ENCODE measurements at places on chromosomes 2 and 18.

GRCh38 chr2:160282063-160282580 is 82.0 kb upstream of the ITGB6 start:
- DNase-seq = no peak

DNA sequence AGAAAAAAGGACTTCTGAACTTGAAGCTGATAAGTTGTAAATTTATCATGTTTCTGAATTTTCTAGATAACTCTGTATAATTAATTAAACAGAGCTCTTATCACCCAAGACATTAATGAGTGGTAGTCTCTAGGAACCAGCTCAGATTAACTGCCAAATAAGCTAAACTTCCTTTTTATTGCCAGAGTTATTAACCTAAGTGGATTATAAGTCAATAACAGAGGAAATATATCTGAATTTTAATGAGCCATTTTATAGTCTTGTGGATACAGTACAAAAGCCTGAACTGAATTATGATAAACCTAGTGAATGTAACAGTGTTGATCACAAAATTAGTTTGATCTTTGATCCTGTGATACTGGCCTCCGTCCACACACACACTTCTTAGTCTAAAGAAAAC is 111.5 kb downstream of the COMMD1 start:
- no peak for DNase-seq

- DNase-seq = no peak
Observed at GRCh38 chr18:9431296-9431695, 44.0 kb upstream of the RALBP1 start.

DNA sequence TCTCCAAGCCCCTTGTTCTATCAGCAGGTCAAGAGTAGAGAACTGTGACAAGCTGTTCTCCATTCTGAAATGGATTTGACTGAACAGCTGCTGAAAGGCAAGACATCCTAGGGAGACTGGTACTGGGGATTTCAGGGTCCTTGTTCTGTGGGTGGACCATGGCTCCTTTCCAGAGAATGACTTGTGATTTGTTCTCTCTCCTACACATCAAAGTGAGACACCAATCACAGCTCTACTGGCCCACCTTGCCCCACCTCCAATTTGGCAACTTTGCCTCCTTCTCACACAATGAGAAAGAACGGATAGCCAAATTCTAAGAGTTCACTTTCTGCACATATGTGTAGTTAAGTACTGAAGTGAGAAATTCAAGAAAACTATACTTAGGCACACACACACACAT is 67.4 kb downstream of the BCL11A start:
- DNase-seq = no peak

- no peak for DNase-seq
Observed at GRCh38 chr2:97997784-97998392, 2.1 kb upstream of the TMEM131 start.

- no peak for DNase-seq
Observed at GRCh38 chr2:5519286-5519685, 172.9 kb upstream of the SOX11 start.

GRCh38 chr2:7612969-7613368 is 695.8 kb downstream of the RNF144A start:
- DNase-seq = no peak

DNA sequence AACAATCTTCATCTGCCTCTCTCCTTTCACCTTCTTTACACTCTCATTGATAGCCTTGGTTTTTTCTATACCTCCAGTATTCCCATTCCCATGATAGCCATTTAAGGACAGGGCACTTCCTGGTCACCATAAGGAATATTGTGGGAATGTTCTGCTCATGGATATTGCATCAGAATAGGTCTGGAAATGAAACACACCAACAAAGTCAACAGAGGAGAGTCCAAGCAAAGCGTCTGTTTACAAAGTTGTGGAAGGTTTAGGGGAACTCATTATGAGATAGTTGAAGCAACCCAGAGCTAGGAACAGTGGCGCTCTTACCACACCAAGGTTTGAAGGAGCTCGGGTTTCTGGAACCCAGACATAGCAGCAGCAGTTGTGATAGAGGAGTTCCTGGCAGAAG is 150.3 kb upstream of the TNP1 start:
- no peak for DNase-seq

DNA sequence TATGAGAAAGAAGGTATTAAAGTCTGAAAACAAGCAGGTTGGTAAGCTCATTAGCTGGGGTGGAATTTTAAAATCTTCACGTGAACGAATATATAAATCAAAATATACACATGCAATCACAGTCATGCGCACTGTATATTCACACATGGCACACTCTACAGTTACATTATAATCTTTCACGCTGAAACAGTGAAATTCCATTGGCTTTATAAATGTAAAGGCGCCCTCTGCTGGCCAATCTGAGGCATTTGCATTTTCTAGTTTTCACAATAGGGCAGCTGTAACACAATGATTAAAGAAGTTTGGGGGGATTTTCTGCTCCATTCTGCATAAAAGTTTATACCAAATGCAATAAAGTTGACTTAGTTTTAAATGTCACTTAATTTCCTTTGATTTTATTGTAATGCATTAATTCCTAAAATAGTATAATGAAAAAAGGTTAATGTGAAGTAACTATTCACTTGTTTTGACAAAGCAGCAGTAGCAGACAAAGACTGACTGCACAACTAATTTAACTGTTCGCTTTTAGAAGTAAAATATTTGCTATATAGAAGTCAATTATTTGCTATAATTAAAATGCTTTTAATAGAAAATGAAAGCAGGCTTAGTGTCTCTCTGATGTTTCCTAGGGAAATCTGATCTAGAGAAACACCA is 17.2 kb downstream of the IFIH1 start:
- peak; percentile 74 for DNase-seq

GRCh38 chr2:199940373-199940772 is 14.9 kb downstream of the TYW5 start:
- peak; percentile 4 for DNase-seq

DNA sequence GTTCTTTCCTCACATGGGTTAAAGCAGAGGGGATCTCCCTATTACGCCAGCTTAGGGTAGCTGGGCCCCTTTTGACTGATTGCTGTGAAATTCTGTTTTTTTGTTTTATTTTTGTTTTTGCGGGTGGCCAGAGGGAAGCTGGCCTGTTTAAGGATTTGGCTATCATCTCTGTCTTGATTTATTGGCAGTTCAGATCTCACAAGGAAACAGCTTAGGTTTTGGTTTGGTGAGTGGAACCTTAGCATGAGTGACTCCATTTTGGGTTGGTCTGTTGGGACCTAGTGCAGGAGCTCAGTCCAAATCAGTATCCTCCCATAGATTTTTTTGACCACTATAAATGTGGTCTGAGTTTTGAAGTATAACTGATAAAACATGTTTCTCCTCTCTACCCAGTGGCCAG is 25.6 kb upstream of the NTSR2 start:
- DNase-seq = no peak

DNA sequence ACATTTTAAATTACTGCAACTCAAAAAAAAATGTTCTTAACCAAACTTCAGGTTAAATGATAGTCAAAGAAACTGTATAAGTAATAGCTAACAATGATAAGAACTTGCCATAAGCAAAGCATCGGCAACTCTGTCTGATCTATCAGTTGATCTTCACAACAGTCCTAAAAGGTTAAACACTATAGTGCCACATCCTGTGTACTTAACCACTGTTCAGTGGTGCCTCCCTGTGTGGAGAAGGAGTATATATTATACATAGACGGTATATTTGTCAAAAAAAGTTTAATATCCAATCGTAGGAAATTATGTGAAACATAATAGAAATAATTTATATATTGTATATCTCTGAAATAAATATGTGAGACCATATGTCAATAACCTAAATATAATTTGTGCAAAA is 13.0 kb downstream of the DTNA start:
- DNase-seq = no peak

GRCh38 chr2:169619946-169620345 is 35.8 kb downstream of the PPIG start:
- no peak for DNase-seq

- no peak for DNase-seq
Observed at GRCh38 chr2:160889439-160890170, 270.6 kb upstream of the TANK start.

GRCh38 chr18:1513519-1513918 is 608.8 kb downstream of the ADCYAP1 start:
- no peak for DNase-seq

DNA sequence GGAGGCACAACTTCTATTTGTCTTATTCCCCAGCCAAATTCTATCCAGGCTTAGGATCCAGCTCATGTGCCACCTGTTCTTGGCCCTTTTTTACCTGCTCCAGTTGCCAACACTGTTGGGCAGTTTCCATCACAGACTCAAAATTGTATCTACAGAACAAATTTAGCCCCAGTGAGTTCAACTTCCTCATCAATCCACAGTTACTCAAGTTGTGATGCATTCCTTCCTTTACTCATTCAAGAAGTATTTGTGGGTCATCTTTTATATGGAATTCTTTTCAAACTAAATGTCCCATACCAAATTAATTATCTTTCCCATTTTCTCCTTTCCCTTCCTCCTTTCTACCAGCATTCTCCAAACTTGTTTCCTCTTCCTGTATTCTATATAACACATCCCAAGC is 12.7 kb upstream of the DDX18 start:
- DNase-seq = no peak

- DNase-seq = no peak
Observed at GRCh38 chr18:62506495-62507143, 16.2 kb upstream of the ZCCHC2 start.

- DNase-seq = no peak
Observed at GRCh38 chr18:71107244-71107643, 818.4 kb downstream of the SOCS6 start.
